ENCODE measurements at places on chromosomes 13 and 19.

GRCh38 chr19:50482271-50482855 is 5.7 kb upstream of the GARIN5A start:
- no peak for DNase-seq

- DNase-seq: no peak
These were observed 82.4 kb upstream of the STARD13 start for GRCh38 chr13:33367926-33368325.

DNA sequence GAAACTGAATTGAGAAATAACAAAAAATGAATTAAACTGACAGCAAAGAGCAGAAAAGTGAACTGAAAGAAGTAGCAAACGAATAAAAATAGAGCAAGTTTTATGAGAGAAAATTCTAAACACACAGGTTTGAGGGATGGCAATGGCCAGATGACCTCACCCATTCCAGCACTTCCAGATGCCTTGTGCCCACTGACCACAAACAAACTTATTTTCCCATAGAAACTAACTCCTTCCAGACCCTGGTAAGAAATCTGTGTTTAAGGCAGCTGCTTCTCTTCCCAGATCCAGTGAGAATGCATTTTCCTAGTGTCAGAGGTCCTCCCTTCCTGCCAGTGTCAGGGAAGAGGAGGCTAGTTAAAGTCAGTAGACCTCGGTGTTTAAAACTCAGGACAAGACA is 51.7 kb downstream of the RXFP2 start:
- no peak for DNase-seq

DNA sequence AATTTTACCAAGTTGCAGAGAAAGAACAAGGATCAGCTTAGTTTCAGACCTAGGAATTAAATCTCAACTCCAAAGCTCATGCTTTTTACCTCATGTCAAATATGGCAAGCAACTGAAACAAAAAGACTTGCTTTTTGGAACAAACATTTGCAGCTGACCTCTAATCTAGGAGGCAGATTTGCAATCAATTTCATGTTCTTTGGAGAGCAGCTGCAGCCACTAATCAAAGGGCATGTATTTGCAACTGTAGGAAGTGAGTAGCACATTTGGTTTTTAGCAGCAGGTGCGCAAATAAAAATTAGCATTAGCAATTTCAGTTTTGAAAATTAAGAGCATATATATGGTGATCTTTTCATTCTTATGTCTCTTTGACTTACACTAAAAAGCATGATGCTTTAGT is 459.3 kb upstream of the SLC10A2 start:
- DNase-seq: no peak

GRCh38 chr13:22801402-22802003 is 379.3 kb upstream of the SGCG start:
- DNase-seq: no peak

DNA sequence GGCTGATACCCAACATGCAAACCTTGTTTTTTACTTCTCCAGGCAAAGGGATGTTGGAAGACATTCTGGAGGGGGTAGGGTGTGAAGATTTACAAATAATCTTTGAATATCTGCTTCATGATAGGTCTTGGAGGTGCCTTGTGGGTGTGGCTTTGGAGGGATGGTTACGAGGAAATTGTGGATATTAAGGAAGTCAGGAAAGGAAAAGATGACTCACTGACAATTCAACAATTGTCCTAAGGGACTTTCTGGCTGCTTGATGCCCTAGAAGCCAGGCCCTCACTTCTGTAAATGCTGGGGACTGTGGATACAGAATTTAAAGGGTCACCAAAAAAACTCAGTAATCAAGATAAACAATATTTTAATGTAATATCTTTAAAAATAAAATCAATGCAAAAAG is 37.4 kb upstream of the ZNF527 start:
- DNase-seq: no peak

DNA sequence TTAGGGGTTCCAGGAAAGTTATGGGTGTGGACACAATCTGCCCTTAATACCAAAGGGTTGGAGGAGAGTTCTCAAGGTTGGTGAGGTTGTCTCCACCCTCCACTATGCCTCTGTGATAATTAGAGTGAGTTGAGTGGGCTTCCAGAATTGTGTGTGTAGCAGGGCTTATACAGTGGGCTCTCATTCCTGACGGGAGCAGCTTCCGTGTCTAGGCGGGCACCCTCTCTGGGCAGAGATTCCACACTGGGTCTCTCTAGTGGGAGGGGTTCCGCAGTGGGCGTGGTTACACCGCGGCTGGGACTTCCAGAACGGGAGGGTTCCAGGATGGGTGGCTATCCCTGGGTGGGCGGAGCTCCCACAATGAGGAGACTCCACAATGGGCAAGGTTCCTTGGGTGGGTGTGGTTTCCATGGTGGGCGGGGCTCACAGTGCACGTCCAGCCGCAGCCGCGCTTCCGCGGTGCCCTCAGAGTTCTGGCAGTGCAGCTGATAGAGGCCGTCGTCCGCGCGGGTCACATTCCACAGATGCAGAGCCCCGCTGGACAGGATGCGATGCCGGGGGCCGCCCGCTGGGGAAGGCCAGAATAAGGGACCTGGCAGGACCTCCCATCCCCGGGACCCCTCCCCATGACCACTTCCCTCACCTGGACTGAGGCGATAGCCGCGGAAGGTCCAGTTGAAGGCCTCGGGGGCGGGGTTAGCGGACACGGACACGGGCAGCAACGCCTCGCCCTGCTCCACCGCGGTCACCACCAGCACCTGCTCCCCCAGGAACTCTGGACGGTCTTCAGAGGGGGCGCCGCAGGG is 8.4 kb downstream of the NPHS1 start:
- no peak for DNase-seq

DNA sequence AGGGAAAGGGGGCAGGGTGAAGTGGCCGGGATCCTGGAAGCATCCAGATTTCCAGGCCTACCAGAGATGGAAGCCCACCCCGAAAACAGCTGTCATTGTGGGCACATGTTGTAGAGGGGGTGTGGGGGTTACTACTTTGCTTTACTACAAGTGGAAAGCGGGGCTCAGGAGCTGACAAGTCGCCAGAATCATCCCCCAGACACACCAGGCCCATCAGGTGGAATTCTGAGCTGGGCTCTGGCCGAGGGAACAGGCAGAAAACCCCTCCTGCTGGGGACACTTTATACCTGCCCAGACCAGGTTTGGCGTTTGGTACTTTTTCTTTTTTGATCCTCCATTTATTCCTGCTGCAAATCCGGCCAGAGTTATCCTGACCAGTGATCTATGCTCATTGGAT is 3.8 kb downstream of the CDX2 start:
- no peak for DNase-seq

DNA sequence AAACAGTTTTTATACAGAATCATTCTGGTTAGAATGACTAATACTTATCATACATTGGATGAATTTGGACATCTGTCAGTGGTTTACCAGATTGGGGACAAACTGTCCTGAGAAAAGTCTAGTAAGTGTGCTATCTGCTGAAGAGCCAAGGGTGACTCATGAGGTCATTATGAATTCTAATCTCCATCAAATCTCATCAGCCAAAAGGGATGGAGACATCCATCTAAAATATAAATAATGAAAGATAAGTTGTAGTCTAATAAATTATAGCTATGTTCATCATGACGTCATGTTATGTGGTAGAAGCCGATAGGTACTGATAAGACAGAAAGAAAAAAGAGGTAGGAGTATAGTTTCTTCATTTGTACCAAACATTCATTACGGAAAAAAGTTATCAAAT is 804.4 kb downstream of the PCDH9 start:
- no peak for DNase-seq

- no peak for DNase-seq
These were observed 20.9 kb downstream of the MBD3L2B start for GRCh38 chr19:7000333-7000732.

- no peak for DNase-seq
These were observed 326.7 kb downstream of the SHISA2 start for GRCh38 chr13:25725104-25725503.

GRCh38 chr13:101178406-101178805 is 237.9 kb downstream of the NALCN start:
- DNase-seq: no peak

DNA sequence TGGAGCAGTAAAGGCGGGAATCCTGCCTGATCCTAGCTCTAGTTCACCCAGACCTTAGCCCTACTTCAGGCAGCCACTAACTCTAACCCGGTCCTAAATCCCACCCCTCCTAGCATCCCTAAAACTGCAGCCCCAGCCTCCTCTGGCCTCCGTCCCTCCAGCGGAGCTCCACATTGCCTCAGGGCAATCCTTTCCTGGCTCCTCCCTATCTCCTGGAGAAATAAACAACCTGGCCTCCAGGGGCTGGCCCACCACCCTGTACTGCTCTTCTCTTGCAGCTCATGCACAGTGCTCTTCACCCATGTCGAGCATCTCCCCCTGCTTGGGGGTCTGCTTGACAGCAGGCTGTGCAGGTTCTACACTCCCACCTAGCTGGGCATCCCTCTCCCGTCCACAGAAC is 6.7 kb downstream of the POU2F2 start:
- DNase-seq: no peak

DNA sequence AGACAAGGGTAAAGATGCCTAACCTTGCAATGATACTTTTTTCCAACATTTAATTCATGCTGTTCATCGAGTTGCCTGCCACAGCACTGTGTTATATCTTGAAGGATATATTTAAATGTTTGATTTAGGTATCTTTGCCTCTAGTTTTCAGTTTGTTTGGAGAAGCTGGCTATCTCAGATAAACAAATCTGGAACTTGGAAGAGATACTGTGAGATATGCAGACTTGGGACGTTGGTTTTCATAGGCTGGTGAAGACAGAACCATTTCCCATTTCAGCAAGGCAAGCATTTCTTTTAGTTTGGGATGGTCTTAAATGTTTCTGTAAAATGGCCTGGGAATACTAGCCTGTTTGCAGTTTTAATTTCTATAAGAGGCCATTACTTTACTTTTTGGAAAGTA is 3.3 kb downstream of the RNASEH2B start:
- no peak for DNase-seq

DNA sequence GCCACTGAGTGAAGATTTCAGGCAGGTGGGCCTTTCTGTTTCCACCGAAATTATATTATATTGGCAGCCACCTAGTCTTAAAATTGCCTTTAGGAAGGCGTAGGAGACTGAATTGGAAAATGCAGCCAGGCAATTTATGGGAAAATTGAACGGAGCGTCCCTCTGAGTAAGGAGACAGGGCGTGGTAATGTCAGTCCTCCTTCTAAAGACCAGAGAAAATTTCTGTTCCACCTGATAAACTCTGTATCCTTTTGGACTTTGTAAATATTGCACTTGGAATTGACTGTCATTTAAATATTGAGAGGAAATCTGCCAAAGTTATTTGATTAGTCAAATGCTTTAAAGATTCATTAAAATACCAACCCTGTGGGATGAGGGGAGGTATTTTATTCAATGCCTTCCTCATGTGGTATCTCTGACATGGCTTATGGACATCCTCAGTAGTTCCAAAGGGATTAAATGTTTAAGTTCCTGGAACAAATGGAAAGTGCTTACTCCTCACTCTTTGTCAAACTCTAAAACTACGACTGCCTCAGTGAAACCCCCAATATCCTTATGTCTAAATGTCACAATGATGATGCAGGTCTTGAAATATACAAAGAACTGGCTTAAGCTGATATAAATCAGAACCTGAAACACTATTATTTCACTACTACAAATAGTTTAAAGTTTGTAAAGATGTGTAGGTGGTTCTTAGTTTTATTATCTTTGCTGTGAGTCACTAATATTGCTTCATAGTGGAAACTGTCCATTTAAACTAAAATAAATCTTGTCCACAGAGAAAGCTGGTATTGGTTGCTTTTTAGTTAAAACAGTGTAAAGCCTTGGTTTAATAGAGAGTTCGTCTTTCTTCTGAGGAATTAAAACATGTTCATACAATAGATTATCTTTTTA is 203.2 kb downstream of the FGF14 start:
- no peak for DNase-seq

DNA sequence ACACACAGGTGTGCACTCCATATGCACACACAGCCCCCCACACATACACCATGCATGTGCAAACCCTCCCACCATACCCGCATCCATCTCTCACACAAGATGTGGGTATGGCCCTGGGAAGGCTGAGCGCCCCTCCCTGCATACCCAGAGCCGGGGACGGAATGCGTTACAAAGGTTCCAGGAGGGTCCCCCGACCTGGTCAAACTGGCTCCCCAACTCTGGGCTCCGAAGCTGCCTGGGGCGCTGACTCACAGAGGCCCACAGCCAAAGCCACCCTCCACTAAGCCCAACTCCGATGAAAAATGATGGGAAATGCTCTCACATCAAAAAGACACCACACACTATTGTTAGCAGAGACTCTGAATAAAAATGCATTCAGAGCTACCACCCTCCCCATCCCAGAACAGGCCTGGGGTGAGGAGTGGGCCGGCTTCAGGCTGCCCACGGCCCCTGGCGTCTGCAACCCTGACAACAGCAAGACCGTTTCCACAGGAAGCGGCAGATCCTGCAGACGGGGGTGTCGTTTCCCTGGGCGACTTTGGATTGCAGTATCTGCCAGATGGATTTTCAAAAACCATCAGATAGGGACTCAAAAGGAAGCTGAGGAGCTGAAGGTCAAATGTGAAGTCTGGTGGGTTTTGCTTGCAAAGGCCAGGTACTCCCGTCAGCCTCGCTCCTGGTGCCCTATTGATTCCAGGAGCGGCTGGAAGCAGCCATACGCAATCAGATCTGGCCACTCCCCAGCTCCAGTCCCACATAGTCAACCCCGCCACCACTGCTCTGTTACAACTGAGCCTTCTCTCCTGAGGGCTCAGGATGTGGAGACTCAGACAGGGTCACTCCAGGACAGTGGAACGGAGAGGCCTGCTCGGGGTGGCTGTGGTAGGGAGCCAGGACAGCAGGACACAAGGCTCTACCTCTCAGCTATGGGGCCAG is 14.3 kb downstream of the PEPD start:
- no peak for DNase-seq

DNA sequence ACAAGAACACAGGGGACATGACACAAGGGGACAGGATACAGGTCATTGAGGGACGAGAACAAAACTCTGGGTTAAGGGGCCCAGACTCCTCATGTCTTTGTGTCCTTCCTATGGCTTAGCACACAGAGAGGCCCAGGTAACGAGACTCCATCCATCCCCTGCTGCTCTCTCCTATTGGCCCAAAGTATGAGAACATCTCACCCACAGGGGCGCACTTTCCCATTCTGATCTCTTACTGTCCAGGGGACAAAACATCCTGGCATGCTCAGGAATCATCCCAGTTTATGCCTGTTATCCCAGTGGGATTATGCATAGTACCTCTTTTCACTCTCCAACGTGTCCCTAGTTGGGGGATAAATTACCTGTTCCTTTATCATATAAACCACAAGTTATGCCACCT is 19.2 kb downstream of the C13orf42 start:
- DNase-seq: no peak

GRCh38 chr19:16588824-16589577 is 16.8 kb upstream of the SLC35E1 start:
- DNase-seq: peak; percentile 24

Data from activated CD4-positive, alpha-beta T cell treated with anti-CD3 and anti-CD28 coated beads, Interleukin-10, Interleukin-2, amounts not matched to agents 100 ng/mL and 50 ng/mL, durations not matched to agents 16 hours and 8 hours (primary cell).